ENCODE measurements at places on chromosomes 7 and 10.

- no peak for DNase-seq
Measured at GRCh38 chr7:21299766-21300165, 128.1 kb upstream of the SP4 start.

- DNase-seq, result no peak
Measured at GRCh38 chr10:29728541-29729049, 93.8 kb upstream of the SVIL start.

DNA sequence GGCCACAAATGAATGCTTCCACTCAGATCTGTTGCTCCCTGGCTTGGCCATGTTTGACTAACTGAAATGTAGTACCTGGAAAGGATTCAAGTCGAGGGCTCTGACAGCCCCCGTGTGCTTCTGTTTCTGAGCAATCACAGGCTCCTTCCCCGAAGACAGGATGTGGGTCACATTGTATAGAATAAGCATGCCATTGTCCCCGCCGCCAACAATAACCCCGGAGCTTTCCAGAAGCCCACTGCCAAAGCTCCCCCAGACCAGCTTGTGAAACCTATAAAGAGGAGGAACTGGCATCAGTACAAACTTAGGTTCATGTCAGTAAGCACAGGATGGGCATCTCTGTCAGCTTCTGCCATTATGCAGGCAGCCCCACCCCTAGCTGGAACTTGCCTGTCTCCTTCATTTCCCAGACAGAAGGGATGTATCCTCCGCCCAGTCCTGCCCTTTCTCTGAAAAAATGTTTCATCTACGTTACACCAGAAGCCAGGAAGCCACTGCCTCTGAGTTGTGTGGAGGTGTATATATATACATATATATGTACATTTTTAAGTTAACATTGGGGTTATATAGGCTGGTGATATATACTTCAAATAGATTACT lies 10.3 kb downstream of the SEC31B start:
- DNase-seq, result no peak

DNA sequence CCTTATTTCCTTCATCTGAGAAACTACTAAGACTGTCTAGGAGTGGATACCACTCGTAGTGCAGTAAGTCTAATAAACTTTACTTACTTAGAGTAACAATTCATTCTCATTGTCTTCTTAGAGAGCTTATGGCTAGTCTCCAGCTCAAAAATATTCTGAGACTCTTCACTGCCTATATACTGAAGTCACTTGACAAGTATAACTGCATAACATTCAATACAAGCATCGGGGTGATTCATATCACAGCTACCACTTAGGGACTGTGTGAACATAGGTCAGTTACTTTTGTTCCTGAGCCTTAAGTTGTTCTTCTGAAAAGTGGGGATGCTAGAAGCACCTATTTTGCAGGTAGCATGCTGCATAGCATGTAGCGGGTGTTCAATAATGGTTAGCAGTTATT lies 111.0 kb downstream of the HTR7 start:
- no peak for DNase-seq

DNA sequence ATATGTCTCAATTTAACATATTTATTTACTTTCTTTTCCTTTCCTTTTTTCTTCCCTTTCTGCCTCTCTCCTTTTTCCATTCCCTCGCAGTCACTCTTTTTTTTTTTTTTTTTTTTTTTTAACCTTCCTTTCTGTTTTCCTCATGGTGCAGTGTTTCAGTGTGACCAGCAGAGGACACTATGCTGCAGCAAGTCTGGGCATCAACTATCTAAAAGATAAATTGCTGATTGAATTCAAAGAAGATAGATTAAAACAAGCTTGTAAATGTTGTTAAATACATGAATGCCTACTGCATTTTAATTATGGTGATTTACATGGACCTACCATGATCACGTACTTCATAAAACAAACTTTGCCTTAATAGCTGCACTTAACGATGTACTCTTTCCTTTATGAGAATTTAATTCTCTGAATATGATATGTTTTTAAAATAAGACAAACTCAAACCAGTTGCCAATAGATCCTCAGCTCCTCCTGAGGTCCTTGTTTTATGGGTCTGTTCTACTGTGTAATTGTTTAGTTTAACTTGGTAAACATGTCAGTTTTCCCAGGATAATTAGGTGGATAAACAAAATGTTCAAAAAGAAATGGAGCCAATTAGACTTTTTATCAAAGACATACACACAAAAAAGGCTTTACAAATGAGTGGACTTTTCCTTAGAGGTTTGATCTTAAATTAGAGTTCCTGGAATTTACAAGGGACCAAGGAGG lies 101.0 kb upstream of the AGR3 start:
- no peak for DNase-seq

DNA sequence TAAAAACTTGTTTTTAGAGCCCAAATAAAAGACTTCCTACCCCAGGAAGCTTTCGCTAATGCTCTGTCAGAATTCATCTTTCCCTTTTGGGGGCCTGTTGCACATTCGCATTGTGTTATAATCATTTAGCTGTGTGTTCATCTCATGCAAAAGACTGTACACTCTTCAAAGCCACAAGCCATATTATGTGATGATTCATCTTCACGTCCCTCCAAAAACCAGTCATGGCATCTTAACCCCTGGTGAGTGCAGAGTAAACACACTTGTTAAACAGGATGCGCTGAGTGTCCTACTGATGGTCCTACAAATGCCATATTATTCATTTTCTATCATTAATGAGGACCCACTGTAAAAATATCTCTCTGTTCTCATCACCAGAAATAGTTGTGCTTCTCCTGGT lies 235.4 kb downstream of the KIAA1217 start:
- no peak for DNase-seq

DNA sequence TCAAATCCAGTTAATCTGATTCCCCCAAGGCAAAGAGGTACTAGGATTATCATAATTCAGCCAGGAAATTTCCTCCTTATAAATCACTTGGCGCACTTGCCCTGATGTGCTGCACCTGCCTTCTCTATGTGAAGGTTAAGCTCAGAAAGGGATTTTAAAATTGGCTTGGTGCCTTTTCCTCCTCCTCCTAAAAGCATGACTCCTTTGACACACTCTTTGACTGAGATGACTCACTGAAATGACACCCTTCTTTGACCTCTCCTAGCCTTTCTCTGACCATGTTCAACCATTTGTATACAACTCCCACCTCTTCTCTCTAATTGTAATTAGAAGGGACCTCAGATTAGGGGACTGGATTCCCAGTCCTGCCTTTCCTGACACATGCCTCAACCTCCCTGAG lies 46.5 kb downstream of the ABLIM1 start:
- no peak for DNase-seq

DNA sequence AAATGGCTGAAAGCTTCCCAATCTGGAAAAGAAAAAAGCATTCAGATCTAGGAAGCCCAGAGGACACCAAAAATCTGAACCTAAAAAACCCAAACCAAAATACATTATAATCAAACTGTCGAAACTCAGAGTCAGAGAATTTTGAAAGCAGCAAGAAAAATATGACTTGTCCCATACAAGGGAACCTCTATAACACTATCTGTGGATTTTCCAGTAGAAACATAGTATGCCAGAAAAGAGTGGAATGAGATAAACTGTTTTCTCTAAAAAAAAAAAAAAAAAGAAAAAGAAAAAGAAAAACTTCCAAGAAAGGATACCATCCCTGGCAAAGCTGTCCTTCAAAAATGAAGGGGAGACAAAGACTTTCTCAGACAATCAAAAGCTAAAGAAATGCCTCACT lies 179.0 kb downstream of the POM121L12 start:
- no peak for DNase-seq

GRCh38 chr7:90250601-90251303 lies 5.8 kb downstream of the CFAP69 start:
- no peak for DNase-seq

- DNase-seq, result no peak
Measured at GRCh38 chr7:96118449-96119001, 203.4 kb downstream of the SLC25A13 start.
